ENCODE measurements at places on chromosomes 6 and 20.

GRCh38 chr6:42257614-42258013 lies 40.0 kb upstream of the MRPS10 start:
- no peak for DNase-seq

- no peak for DNase-seq
These were observed 71.7 kb upstream of the LY86 start for GRCh38 chr6:6516666-6517458.

- no peak for DNase-seq
These were observed 96.3 kb downstream of the GMPR start for GRCh38 chr6:16334671-16335070.

GRCh38 chr6:30234356-30234755 lies 21.1 kb upstream of the TRIM26 start:
- DNase-seq: no peak

DNA sequence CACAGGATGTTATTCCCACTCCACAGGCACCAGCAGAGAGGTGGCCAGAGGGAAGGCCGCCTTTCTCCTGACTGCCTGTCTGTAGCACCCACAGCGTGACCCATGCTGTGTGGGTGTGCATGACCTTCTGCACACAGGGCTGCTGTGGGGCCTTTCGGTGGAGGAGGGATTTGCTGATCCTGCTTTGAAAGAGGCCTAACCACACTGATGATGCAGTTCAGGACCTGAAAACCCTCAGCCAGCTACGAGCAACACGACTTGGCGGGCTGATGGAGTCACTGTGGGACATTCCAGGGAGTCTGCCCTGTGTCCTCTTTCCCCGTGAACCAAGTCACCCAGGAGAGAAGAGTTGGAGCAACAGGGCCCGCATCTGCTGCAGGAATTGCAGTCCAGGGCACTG lies 49.1 kb downstream of the SYTL3 start:
- no peak for DNase-seq

GRCh38 chr20:62765021-62765420 lies 31.3 kb upstream of the MRGBP start:
- DNase-seq: no peak

GRCh38 chr20:37777988-37778659 lies 84.3 kb downstream of the CTNNBL1 start:
- DNase-seq: no peak

DNA sequence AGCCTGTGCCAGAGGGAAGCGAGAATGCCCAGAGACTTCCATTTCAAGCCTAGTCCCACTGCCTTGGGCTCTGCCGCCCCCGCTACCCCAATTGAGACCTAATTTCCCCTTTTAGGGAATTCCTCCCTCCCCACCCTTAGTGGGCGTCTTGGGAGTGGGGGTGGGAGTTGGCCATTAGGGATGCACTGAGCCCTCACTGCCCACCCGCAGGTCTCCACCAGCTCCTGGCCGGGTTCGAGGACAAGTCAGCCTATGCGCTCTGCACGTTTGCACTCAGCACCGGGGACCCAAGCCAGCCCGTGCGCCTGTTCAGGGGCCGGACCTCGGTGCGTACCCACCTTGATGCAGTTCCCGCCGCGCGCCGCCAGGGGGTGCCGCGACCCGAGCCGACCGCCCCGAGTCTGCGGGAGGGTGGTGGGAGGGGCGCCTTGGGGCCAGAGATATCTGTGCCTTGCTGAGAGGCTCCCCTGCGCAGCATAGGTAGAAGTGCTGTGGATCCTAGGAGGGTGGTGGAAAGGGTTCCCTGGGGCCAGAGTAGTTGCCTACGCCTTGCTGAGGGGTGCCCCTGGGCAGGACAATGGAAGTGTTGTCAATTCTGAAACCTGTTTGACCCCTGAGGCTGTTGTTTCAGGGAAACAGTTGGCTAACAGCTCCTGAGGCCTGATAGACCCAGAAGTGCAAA lies 9.2 kb downstream of the ITPA start:
- peak; percentile 83 for DNase-seq

DNA sequence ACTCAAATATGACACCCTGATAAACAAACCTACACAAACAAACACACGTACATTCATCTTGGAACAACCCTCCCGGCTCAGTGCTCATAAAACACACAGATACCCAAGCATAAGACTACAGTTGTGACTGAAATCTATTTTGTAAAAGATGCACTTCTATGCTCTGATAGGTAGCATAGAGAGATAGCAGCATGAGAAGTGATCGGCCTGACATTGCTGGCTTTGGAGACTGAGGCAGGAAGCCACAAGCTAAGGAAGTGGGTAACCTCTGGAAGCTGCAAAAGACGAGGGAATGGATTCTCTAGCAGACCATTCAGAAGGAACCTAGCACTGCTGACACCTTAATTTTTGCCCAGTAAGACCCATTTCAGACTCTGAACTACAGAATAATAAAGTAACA lies 1.6 kb upstream of the RNF39 start:
- DNase-seq: no peak

DNA sequence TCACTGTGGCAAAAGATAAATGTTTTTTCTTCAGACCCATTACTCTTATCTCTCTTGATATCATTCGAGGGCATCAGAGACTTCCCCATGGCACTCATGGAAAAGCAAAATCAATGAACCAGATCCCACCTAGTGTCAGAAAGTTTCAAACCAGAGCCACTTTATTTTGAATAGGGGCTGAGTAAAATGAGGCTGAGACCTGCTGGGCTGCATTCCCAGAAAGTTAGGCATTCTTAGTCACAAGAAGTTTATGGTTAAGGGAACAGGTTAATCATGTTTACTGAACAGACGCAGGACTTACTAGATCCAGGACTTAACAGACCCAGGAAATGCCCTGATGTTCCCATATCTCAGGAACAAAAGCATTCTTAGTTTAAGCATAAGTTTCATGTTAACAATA lies 369.9 kb downstream of the BTBD3 start:
- DNase-seq: no peak

DNA sequence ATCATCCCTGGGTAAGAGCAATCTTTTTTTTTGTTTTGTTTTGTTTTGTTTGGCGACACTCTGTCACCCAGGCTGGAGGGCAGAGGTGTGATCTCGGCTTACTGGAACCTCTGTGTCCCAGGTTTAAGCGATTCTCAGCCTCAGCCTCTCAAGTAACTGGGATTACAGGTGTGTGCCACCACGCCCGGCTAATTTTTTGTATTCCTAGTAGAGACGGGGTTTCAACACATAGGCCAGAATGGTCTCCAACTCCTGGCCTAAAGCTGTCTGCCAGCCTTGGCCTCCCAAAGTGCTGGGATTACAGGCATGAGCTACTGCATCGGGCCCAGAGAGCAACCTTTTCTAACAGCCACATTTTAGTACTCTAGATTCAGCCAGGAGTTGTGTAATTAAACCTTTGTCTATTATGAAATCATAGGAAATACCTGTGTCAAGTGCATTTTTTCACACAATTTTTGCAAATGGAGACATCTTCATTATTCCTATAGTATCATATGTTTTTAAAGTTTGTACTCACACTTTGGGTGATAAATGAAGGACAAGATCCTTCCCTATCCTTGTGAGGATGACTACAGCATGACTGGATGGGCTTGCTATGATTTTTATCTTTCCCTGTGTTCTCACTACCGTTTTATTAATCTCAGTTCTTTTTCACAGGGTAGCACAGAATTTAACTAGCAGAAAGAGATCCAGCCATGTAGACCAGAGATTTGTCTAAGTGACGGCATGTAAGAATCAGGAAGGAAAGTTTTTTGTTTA lies 82.6 kb downstream of the OR2B2 start:
- DNase-seq: no peak

DNA sequence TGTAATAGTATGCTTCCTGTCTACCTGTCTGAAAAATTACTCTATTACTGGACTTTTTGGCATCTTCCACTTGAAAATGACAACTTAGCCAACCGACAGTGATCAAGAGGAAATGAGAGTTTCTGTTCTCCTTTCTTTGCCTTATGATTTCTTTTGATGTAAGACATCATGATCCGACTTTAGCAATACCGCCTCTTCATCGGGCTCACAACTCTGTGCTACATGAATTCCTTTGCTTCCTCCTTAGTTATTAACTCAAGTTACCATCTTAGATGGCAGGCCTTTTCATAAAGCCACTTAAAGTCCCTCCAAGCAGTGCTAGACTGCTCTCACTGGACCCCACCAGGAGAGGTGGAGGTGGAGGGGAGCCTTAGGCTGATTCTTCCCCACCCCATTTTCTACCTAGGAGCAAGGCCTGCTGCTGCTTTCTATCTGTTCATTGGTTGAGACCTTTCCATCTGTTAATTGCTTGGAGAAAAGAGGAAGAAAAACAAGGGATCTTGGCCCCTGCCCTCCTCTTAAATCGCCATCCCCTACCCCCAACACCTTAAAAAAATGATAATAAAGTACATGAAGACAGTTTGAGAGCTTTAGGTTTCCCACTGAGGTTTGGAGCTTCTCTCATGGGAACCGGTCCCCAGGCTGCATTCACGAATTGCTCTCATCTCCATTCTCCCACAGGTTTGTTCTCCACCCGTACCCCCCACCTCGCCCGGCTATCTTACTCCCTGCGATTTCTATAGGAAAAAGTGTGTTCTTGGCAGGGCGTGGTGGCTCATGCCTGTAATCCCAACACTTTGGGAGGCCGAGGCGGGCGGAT lies 21.6 kb upstream of the MCM3 start:
- no peak for DNase-seq

- peak; percentile 79 for DNase-seq
These were observed 92.4 kb downstream of the PRND start for GRCh38 chr20:4813863-4814695.

DNA sequence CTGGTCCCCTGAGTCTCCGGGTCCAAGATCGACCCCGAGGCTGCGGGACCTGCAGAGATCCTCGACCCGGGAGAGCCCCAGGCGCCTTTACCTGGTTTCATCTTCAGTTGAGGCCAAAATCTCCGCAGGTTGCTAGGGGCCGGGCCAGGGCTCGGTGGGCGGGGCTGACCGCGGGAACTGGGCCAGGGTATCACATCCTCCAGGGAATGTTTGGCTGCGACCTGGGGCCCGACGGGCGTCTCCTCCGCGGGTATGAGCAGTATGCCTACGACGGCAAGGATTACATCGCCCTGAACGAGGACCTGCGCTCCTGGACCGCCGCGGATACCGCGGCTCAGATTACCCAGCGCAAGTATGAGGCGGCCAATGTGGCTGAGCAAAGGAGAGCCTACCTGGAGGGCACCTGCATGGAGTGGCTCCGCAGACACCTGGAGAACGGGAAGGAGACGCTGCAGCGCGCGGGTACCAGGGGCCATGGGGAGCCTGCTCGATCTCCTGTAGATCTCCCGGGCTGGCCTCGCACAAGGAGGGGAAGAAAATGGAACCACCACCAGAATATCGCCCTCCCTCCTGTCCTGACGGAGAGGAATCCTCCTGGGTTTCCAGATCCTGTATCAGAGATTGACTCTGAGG lies 53.8 kb upstream of the POLR1H start:
- DNase-seq: peak; percentile 32

DNA sequence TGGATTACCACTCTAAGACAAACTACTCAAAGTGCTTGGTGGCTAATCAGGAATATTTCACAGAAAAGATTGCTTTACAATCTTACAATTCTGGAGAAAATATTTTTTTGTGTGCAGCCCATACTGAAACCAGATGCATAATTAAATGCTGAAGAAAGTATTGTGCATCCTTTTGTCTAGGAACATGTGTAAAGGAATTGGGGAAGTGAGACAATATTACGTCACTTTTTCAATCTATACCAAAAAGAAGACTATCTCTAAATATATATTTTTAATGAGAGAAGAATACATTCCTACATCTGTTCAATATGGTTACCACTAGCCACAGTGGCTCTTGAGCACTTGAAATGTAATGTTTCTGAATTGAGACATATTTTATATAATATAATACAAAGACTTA lies 992.5 kb upstream of the ADGRB3 start:
- no peak for DNase-seq

DNA sequence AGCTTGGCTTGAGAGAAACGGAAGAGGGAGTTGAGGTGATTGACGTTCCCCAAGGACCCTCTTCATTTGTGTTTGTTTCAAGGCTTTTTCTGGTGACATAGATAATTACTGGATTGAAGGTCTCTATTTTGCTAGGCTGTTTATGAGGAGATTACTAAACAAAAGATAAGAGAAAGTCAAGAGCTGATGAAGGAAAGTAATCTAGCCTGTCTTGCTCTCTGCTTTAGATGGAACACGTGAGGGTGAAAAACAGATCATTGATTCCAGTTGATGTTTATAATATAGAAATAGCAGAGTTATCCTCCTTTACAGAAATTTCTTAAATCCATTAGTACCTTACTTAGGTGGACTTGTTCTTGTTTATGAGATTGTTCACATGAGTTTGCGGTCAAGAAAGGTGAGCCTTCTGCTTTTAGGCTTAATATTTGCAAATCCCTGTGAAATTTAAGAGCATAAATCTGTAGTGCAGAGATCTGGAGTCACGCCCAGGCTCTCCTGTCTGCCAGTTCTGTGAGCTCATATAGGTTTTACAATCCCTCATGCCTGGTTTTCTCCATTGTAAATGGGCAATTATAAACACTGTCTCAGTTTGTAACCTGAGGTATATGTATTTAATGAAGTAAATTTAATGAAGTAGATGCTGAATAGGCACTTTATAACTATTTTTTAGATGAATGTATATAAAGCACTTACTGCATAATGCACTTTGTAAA lies 272.8 kb downstream of the NKAIN2 start:
- no peak for DNase-seq

GRCh38 chr6:45072673-45073072 lies 255.5 kb upstream of the RUNX2 start:
- no peak for DNase-seq

GRCh38 chr6:3841066-3841454 lies 8.1 kb upstream of the FAM50B start:
- no peak for DNase-seq
